Activated naive CD4-positive, alpha-beta T cell treated with anti-CD3 and anti-CD28 coated beads for 36 hours (primary cell): ENCODE measurements at places on chromosomes 13 and 19. TPM values are rescaled to one million over a fixed set of nuclear protein-coding genes. Genes with fewer than 3 reads are reported as not detected.

Gene SRRM5
- 0.21 TPM for total RNA-seq

Gene SHFL
- total RNA-seq = 31.9 TPM

Gene RUVBL2
- total RNA-seq = 126 TPM

Gene MEIOSIN
- total RNA-seq = not detected

Gene FFAR1
- total RNA-seq = 0.10 TPM

DNA sequence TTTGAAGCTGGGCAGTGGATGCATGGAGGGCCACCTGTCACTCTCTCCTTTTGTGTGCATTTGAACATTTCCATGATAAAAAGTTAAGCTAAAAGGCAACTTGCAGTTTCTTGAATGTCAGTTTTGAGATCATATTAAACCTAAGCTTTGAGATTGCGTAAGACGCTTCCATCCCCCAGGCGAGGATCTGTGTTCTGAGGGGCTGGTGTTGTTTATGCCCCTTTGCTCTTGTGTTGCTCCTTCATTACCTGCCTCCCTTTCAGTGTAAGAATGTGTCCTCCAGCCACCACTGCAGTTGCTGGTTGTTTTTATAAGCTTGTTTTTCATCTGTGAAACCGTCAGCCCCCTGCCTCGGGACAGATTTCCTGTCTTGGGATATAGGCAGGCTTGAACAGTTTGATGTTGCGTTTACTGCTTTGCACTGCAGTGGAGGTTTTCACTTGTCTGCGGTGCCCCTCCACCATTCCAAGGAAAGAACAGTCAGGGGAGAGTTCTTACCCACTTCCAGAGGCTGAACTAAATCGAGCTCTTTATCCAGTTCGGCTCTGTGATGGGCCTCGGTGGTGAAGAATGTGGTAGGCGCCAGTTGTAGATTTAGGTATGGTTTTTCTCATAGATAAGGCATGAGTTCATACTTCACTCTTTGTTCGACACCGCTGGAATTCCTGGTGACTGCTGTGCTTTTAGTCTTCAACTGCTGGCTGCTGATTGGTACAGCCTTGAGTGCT, 96.8 kb downstream of the ARHGEF7 start:
- no peak overlapping the region for H3K27ac ChIP-seq
- H3K4me1 ChIP-seq = peaks cover 42% of the 10 kb centered on the region

DNA sequence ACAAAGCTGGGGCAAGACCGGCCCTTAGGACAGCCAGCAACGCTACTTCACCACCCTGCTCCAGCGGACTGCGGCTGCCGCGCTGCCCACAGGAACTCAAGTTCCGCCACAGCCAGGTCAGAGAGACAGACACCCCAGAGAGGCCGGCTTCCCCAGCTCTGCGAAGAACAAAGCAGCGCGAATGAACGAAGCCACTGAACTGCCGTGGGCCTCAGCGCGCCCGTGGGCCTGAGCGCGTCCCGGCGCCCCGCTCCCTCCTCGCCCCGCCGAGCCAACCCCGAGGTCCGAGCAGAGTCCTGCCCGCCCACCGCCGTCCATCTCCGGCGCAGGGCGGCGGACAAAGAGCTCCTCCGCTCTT, 158.4 kb downstream of the RNF17 start:
- DNase-seq = peak; percentile 15
- H3K27me3 ChIP-seq = no peaks in the 10 kb centered on the region
- H3K27ac ChIP-seq = peak overlapping the region; percentile 85
- peak overlapping the region; percentile 94 for H3K4me3 ChIP-seq

GRCh38 chr19:1811942-1812425, at the start of gene ATP8B3:
Gene ATP8B3 (minus strand): TSS chr19:1812276. CDS start chr19:1811736, 540 bp downstream.
- H3K36me3 ChIP-seq = peaks cover 2% of the 10 kb centered on the region
- no peaks in the 10 kb centered on the region for H3K27me3 ChIP-seq
- H3K4me3 ChIP-seq = peak within 1 kb of the TSS; percentile 92
- DNase-seq = no peak
- peak within 1 kb of the TSS; percentile 88 for H3K27ac ChIP-seq

GRCh38 chr19:17524651-17525050, 13.2 kb downstream of the PGLS start:
- H3K27me3 ChIP-seq = no peaks in the 10 kb centered on the region
- no peaks in the 10 kb centered on the region for H3K36me3 ChIP-seq

DNA sequence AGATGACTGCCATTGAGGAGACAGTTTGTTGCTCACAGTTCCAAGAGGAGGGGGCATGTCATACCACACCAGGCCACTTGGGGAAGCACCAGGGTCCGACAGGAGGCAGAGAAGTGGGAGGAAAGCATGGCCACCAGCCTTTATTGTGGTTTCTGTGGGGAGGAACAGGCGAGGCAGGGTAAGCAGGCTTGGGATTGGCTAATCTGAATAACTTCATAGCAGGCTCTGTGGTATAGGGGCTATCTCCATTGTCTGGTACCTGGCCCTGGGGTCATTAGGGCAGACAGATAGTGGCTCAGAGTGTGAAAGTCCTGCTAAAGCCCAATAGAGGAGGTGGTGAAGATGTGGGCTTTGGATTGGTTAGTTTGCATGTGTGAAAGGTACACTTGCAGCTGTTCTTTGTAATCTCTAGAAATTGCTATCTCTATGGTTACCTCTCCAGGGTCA, 35.5 kb downstream of the CBY2 start:
- H3K27ac ChIP-seq = no peak overlapping the region
- peaks cover 2% of the 10 kb centered on the region for H3K27me3 ChIP-seq
- no peaks in the 10 kb centered on the region for H3K4me1 ChIP-seq

DNA sequence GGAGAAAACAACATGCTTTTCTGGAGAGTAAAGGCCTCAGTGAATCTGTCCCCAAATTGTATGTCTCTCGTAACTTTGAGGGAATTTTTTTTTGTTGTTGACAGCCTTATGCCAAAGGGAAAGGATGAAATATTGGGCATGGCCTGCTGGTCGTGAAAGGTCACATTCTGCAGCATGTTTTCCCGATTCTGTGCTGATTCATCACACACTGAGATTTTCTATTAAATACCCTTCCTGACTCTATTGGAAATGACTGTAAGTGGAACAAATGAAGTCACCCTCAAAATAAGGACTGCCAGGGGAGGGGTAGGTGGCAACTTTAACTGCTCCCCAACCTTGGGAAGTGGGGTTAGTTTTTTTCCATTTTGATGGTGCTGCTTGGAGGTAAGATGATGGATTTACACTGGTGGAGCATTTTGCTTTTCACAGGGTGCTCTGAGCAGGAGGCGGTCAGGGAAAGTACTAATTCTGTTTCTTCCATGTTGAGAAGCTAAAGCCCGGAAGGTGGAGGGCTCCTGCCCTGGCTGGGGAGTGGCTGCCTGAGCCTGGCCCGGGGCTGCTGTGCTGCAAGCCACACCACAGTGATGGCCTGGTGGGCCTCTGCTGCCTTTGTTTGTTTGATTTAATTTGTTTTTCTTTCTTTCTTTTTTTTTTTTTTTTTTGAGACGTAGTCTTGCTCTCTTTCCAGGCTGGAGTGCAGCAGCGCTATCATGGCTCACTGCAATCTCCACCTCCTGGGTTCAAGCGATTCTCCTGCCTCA, 116.8 kb upstream of the SPATA13 start:
- H3K4me1 ChIP-seq = peaks cover 4% of the 10 kb centered on the region
- peaks cover 6% of the 10 kb centered on the region for H3K27me3 ChIP-seq
- no peak for DNase-seq

- no peak overlapping the region for H3K4me3 ChIP-seq
- H3K27ac ChIP-seq = no peak overlapping the region
- no peak for DNase-seq
- peaks cover 8% of the 10 kb centered on the region for H3K4me1 ChIP-seq
- no peaks in the 10 kb centered on the region for H3K36me3 ChIP-seq
- H3K27me3 ChIP-seq = peaks cover 13% of the 10 kb centered on the region
Measured at GRCh38 chr13:24663586-24663985, 16.6 kb upstream of the ATP12A start.

DNA sequence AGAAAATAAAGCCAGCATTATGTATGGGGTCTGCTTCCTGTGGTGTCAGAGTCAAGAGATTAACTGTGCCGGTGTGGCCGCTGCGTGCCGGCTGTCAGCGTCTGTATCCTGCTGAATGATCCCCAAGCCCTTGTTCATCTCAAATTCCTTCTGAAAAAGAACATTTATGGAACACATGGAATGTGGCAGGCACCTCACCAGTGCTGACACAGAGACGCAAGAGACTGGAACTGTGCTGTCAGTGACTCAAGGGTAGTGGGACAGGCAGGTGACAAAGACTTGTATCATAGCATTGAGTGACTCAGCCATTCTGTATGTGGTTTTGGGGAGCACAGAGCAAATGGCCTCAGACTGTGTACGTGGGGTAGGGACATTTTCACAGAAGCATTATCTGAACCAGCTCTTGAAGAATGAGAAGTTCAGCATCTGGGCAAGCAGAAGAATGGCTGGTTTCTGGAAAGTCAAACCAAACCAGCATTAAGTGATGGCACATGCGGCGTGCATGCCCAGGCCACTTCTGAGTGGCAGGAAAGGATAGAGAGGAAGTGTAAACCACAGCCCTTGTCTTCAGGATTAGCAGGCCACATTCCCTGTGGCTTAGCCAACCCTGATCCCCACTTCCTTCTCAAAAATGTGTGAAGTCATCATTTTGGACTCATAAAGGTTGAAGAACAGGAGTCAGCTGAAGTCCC, 54.0 kb upstream of the IRS2 start:
- peaks cover 8% of the 10 kb centered on the region for H3K4me1 ChIP-seq
- H3K36me3 ChIP-seq = no peaks in the 10 kb centered on the region
- peak; percentile 47 for DNase-seq
- no peak overlapping the region for H3K4me3 ChIP-seq
- peaks cover 40% of the 10 kb centered on the region for H3K27me3 ChIP-seq
- peak overlapping the region; percentile 12 for H3K27ac ChIP-seq

DNA sequence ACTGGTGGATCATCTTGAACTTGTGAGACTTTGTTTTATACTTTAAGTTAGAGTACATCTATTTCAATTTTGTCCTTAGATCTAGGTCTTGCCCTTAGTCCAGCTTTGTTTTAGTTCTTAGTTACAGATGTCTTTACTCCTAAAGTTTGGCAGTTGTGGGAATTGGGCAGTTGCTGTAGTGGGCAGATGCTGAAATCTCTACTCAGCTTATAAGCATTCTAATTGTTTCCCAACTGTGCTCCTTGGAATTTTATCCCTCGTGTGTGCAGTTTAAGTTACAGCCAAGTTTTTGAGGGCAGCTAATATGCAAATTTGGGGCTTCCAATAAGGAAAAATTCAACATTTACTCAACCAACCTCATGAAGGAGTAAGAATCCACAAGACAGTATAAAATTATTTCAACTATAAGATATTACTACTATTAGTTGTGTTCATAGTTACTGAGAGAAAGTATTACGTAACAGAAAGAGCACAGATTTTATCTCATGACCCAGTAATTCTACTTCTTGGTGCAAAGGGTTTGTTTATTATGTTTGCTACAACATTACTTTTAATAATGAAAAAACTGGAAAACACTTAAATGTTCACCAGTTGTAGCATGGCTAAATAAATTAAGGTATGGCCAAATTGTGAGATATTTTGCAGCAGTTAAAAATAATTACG, 32.9 kb downstream of the CCDC122 start:
- H3K27ac ChIP-seq = no peak overlapping the region
- no peak for DNase-seq
- no peaks in the 10 kb centered on the region for H3K4me1 ChIP-seq
- peaks cover under 1% of the 10 kb centered on the region for H3K27me3 ChIP-seq
- H3K36me3 ChIP-seq = peaks cover 19% of the 10 kb centered on the region

DNA sequence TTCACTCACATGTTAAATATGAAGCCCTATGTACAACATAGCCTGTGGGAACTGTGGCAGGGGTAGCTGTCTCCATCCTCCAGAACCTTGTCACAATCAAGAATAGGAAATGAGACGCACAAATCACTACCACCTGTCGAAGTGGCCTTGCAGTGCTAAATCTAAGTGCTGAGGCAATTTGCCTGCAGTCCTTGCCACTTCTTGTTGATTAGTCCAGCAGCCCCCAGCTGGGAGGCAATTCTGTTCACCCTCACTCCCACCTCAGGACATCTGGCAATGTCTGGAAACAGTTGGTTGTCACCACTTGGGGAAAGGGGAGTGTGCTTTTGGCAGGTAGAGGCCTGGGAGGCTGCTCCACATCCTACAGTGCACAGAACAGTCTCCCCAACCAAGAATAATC, 10.7 kb downstream of the RFX2 start:
- H3K27me3 ChIP-seq = no peaks in the 10 kb centered on the region
- H3K4me1 ChIP-seq = peaks cover 10% of the 10 kb centered on the region
- DNase-seq = no peak
- H3K27ac ChIP-seq = no peak overlapping the region

- no peak overlapping the region for H3K27ac ChIP-seq
- no peaks in the 10 kb centered on the region for H3K27me3 ChIP-seq
- no peak overlapping the region for H3K4me3 ChIP-seq
- DNase-seq = peak; percentile 17
- H3K36me3 ChIP-seq = no peaks in the 10 kb centered on the region
- H3K4me1 ChIP-seq = peaks cover 37% of the 10 kb centered on the region
Measured at GRCh38 chr13:25977216-25977615, 74.6 kb downstream of the SHISA2 start.

- H3K4me3 ChIP-seq = no peak overlapping the region
- H3K27ac ChIP-seq = no peak overlapping the region
- H3K4me1 ChIP-seq = no peaks in the 10 kb centered on the region
- H3K27me3 ChIP-seq = peaks cover 5% of the 10 kb centered on the region
Measured at GRCh38 chr13:44617648-44618047, 41.5 kb upstream of the TSC22D1 start.

DNA sequence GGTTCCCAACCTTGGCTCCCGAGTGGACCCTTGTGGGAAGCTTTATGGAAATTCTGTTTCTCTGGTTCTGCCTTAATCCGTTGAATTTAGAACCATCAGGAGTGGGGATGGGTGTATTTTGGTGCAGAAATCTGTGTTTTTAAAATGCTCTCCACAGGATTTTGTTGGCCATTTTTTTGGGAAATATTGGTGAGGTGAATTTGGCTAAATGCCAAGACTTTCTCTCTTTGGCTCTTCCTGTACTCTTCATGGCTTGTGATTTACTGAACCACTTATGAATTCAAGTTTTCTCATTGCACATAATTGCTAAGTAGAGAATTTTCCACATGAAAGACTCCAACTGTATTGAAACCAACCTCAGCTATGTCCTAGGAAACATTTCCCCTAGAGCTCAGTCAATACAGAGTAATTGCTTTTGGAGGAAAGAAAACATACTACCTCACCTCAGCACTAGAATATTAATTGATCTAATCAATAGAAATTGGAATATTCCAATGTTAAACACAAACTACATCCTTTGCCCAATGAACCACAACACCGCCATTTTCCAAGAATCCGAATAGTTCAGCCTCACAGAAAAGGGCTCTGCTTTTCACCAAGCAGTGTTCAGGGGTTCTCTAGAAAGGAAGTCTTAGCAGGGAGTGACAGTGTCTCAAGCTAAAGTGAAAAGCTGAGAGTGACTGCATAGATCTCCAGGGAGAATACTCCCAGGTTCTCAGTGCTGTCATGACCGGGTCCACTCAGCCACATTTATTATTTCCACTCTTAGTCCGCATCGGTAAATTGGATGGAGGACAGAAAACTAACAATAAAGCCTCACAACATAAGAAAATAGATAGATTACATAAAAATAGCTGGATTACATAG, 60.3 kb downstream of the ERCC5 start:
- peaks cover 10% of the 10 kb centered on the region for H3K27me3 ChIP-seq
- DNase-seq = no peak
- H3K4me3 ChIP-seq = no peak overlapping the region
- H3K4me1 ChIP-seq = no peaks in the 10 kb centered on the region
- H3K27ac ChIP-seq = no peak overlapping the region
